ENCODE measurements at places on chromosomes 5 and 9. TPM values are rescaled to one million over a fixed set of nuclear protein-coding genes. Genes with fewer than 3 reads are reported as not detected.

The MED27 gene
- total RNA-seq: 17.9 TPM

The DMRT2 gene
- 0.12 TPM for total RNA-seq

The SLC36A3 gene
- total RNA-seq: not detected

The GRM6 gene
- not detected for total RNA-seq

The MARCOL gene
- total RNA-seq: not detected

The SLC6A3 gene
- 0.16 TPM for total RNA-seq

The ARRDC3 gene
- 55.4 TPM for total RNA-seq
